Hypothalamus (tissue), 51 donors: ENCODE measurements at places on chromosomes 2 and 18.

DNA sequence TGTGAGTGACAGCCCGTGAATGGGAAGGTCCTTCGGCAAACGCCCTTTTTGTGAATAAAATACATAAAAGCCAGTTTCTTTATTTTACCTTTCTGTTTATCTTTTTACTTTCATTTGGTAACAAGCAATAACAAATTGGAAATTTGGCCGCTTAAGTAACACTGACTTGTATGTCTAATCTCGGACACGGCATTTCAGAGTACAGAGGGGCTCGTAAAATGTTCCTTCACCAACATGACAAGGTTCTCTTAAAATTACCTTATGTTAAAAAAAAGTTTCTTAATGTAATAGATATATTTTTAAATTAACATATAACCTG is 558 bp upstream of the NEMP2 start:
- no peak for DNase-seq

DNA sequence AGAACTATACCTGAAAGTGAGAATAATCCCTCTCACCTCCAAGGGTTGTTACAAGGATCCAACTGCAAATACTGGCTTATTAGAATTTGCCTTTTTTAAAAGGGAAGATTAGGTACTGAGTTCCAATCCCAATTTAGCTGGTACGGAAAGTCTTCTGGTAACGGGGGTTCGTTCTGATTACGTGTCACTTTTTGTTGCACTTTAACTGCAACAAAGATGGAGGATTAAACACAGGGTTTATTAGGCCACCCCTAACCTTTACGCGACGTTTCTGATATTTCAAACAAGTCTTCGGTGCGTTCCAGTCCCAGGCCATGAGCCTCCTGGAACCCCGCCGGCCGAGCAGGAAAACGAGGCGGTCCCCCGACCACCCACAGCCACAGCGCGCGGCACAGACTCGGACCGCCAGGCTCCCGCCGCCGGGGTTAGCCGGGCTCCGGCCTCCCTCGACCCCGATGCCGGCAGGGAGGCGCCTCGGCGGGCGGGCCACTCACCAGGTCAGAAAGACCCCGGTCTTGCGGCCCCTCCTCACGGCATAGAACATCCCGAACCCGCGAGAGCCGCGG is 411 bp downstream of the RNASEH1 start:
- no peak for DNase-seq

DNA sequence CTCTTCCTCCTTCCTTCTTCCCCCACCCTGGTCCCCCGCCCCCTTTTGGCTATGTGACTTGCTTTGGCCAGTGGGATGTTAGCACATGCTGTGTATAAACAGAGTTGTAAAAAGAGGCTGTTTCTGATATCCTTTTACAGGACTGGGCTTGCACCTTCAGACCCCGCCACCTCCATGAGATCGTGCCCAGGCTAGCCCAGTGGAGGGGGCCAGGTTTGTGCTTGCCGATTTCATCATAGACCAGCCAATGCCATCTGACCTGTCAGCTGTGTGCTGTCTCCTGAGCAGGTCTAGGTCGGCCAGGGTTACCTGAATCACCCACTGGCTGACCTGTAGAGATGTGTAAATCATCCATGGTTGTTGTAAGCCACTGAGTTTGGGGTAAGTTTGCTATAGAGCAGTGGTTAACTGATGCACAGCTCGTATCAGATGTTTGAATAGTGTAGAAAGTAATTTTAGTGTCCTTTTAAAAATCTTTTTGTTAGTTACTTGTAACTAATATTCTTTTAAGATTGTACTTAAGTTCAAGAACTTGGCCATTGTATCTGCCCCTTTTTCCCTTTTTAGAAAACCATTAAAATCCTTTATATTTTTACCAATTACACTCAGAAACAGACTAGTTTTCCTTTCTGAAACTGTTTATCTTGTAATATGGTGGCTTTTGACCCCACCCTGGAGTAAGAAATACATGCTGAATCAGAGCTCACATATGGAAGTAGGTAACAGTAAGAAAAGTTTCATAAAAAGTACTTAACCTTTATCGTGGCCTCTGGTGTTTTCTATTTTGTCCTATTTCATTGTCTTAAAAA is 122.0 kb upstream of the MGAT5 start:
- no peak for DNase-seq

GRCh38 chr18:22683196-22683676 is 249.9 kb upstream of the RBBP8 start:
- no peak for DNase-seq

- DNase-seq, result no peak
Observed at GRCh38 chr2:30264274-30264673, 32.9 kb downstream of the LBH start.

DNA sequence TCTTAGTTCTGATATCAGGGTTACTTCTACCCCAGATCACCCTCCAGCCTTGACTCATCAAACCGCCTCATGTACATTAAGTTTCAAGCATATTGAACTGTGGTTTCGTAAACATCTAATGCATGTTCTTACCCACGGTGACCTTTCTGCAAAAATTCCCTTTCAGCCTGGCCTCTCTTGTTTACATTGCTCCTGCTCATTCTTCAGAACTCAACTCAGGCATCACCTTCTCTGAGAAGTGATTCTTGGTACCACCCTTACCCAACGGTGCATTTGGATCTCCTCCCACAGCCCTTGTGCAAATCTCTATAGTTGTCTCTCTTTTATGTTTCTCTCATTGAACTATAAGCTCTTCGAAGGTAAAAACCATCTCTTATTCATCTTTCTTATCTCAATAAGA is 503.1 kb upstream of the PKDCC start:
- DNase-seq, result no peak

- no peak for DNase-seq
Observed at GRCh38 chr18:8783335-8783993, 78.1 kb downstream of the MTCL1 start.

DNA sequence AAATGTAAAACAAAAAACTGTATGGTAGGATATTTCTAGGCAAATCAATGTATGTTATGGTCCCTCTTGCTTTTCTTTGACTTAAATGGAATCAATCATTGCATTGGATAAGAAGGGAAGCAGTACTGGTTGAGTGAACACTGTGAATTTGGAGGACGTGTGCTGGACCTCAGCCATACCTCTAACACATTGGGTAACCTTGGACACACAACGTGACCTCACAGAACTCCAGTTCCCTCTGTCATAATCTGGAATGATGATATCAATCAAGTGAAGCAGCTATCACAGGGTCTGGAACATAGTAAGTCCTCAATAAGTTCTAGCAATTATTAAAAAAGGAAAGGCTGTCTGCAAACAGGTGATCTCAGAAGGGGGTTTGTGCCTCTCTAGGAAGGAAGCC is 474.9 kb upstream of the TCF4 start:
- DNase-seq, result no peak
